ENCODE measurements at places on chromosomes 2 and 18.
A peak's percentile ranks its signal among the peaks of the same experiment; 100 is the strongest.

GRCh38 chr2:114368705-114369104, 73.7 kb upstream of the DPP10 start:
- DNase-seq: no peak

DNA sequence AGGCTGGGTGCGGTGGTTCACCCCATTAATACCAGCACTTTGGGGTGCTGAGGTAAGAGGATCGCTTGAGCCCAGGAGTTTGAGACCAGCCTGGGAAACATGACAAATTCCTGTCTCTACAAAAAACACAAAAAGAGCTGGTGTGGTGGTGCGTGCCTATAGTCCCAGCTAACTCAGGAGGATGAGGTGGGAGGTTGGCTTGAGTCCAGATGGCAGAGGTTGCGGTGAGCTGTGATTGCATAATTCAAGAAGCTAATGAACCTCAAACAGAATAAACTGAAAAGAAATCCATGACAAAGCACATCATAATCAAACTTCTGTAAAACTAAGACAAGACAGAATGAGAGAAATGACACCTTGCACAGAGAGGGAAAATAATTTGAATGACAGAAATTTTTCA, 54.8 kb downstream of the SEMA4F start:
- DNase-seq: no peak

- no peak for DNase-seq
These were observed 377.0 kb downstream of the DCC start for GRCh38 chr18:52716973-52717372.

DNA sequence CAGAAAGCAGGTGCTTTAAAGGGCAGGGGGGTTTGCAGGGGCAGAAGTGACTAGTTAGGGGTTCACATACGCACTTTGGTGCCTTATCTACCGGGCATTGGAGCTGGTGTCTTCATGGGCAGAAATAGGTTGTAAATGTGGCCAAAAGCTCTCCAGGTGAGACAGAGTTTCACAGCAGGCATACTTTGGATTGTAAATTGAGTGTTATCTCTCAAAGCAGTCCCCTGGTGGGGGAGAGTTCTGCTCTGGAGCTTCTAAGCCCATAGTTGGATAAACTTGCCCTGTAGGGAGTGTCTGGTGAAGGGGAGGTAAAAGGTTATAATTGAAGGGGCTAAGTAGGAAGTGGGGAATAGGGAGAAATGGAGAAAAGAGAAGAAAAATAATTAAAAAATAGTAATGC, 43.1 kb downstream of the COL4A3 start:
- no peak for DNase-seq

DNA sequence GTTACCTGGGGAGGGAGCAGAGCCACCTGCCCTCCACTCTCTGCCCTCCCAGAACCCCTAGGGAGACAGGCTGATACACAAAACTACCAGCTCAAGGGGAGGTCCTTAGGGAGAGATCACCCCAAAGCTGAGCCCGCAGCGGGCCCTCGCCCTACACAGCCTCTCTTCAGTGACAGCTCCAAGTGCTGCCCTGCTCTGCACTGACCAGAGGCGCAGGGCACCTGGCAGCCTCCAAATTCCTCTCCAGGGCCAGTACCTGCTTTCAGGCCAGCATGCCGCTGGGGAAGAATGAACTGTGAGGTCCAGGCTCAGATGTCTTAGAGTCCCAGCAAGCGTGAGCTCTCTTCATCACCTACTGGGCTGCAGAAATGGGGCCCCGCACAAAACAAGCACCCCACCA, 11.3 kb upstream of the SH3BP4 start:
- no peak for DNase-seq

GRCh38 chr2:181264001-181264400, 193.2 kb upstream of the ITGA4 start:
- no peak for DNase-seq

DNA sequence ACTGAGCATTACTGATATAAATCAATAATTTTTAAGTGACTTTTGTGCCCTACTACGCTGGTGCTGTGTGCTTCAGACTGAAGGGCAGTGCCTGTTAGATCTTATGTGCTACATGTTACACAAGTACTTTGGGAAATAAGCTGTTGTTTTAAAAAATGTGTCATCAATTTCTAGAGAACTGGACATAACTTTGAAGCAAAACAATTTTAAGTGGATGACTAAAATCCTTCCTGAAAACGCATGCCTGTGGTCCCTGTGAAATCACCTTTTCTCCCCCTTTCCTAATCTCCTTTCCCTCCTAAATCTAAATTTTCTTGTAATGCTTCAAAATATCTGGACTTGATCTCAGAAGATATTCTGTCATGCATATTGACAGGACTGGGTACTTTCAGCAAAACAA, 7.1 kb upstream of the IL1RL1 start:
- DNase-seq: no peak

DNA sequence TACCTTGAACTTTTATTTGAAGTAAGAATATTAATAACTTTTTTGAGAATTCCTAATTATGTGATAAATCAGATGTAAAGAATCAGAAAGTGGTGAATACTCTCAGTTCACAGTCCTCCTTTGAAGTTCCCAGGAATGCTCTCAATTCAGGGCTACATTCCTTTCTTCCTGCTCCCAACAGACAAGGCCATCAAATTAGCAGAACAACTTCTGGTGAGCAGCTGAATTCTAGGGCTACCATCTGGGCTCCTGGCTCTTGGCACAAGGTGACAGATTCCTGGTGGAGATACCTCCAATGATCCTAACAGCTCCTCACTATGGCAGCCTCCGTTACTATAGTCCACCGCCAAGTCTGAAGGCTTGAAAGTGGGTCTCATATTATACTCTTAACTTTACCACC, 37.8 kb upstream of the OLA1 start:
- no peak for DNase-seq

GRCh38 chr2:215435870-215436704, at the start of gene FN1:
Gene FN1, minus strand, starts transcription at chr2:215436068. Its CDS starts 266 bp downstream, at chr2:215435802.
- DNase-seq: peak; percentile 78

DNA sequence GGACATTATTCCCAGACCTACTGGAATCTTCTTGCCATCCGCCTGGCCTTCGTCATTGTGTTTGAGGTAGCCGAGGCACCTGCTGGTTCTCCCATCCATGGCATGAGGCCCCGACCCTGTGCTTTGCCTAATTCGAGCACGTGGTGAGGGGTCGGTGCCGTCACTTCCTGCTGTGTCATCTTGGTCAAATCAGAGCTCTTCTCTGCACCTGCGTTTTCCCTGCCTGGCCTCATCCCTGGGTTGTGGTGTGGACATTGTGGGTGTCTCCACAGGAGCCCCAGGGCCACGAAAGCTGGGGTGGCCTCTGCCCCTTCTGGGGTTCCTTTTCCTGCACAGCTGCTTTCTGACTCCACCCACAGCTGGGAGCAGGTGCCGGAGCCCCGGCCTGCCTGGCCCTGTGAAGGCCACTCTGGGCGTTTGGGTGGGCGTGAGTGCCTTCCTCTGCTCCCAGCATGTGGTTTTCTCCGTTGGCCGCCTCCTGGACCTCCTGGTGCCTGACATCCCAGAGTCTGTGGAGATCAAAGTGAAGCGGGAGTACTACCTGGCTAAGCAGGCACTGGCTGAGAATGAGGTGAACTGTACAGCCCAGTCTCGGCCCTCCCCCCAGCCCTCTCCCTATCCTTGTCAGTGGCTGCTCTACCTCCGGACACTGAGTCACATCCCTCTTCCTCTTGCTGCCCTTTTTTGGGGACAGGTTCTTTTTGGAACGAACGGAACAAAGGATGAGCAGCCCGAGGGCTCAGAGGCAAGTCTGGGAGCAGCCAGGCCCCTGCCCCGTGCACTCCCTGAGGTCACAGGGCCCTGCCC, 34.9 kb downstream of the ANO7 start:
- DNase-seq: no peak

GRCh38 chr2:220246386-220246785, 619.0 kb downstream of the SLC4A3 start:
- DNase-seq: no peak

DNA sequence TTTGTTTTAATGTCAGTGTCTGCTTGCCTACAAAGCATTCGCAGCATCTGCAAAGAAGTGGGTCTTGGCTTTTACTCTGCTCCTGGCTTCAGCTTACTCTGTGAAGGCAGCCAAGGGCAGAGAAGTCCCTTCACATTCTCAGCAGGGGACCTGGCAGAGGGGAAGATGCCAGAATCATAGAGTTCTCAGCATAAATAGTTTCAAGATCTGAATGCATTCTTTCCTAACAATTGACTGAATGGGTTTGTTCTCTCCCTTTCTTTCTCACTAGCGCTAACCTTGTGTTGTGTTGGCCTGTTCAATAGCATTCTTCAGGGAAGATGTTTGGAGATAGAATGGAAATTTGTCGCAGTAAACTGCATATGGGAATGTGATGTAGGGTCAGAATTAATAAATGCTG, 106.9 kb downstream of the FARSB start:
- no peak for DNase-seq

- DNase-seq: no peak
These were observed 54.8 kb downstream of the RAPGEF4 start for GRCh38 chr2:172790404-172790803.

GRCh38 chr2:128727404-128727803, 408.7 kb upstream of the HS6ST1 start:
- DNase-seq: no peak

GRCh38 chr2:188787021-188787657, 187.0 kb upstream of the COL3A1 start:
- DNase-seq: no peak

GRCh38 chr2:121038031-121038430, 247.0 kb downstream of the TFCP2L1 start:
- no peak for DNase-seq

DNA sequence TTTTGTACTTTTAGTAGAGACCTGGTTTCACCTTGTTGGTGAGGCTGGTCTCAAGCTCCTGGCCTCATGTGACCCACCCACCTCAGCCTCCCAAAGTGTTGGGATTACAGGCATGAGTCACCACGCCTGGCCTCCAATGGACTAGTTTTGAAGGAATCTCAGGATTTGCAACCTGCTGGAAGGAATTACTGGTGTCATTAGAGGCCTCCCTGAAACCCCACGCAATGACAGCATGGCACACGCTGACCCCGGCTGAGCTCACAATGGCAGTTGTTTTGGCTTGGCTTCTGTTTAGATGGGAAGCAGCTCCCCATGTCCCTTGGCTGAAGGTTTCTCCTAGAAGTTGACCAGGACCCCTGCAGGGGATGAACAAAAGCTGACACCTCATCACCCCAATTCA, 23.1 kb upstream of the COPS8 start:
- no peak for DNase-seq

GRCh38 chr2:157334797-157335196, 9.2 kb upstream of the ERMN start:
- DNase-seq: no peak

DNA sequence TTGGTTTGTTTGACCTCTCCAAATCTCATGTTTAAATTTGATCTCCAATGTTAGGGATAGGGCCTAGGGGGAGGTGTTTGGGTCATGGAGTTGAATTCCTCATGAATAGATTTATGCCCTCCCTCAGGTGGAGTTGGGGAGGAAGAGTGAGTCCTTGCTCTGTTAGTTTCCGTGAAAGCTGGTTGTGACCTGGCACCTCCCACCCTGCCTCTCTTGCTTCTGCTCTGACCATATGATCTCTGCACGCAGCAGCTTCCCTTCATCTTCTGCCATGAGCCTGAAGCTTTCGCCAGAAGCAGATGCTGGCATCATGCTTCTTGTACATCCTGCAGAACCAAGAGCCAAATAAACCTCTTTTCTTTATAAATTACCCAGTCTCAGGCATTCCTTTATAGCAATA, 231.6 kb upstream of the ERBB4 start:
- DNase-seq: no peak

GRCh38 chr2:62724886-62725711, 19.6 kb downstream of the EHBP1 start:
- DNase-seq: no peak

DNA sequence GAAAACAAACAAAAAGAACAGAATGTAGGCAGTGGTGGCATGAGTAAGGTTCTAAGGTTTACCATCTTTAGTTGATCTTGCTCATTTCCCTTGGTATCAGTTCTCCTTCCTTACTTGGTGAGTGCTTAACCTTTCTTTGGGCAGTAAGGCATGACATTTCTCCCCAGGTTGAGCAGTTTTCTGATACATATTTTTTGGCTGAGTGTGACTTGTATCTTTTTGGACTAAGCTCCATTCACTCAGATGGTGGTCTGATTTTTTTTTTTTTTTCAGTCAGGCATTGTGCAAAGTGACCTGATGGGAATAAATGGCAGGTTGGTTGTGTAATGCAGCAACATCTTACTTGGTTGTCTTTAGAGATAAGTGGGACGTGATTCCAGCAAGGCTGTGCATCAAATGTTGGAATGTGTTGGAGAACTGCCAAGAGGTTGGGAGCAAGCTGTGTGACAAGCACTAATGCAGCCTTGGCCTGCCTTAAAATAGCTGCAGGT, 15.1 kb downstream of the SPTBN1 start:
- no peak for DNase-seq

- DNase-seq: no peak
These were observed 968 bp upstream of the RALBP1 start for GRCh38 chr18:9474108-9474982.

DNA sequence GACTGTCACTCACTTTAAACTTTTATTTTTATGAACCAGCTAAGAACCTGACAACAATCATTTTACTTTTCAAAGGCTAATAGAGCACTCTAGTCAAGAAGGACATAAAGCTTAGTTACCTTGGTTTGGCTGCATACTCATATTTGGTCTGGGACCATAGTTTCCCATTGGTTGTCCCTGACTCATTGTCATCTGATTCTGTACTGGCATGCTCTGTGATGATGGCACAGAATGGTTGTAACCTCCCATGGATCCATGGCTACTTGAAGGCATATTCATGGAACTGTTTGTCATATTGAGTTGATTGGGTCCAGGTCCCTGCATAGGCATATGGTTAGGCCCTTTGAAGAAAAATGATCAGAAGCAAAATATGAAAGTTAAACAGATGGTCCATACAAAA, 37.9 kb downstream of the SS18 start:
- DNase-seq: no peak

DNA sequence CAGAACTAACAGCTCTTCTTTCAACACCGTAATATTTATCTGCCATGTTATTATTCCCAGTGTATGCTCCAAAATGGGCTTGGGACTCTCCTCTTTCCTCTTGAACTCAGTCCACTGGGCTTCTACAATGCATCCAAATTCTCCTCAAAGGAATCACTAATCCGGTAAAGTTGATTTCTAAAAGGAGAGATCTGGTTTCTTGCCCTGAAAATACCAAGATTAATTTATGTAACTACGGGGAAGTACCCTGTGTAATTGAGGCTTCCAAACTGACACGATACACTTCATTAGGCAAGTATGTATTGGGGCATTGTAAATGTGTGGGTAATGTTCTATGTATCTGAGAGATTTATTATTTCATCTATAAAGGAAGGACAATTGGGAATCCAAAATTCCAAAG, 5.7 kb downstream of the NCKAP5 start:
- no peak for DNase-seq

- DNase-seq: no peak
These were observed 36.5 kb upstream of the CYTIP start for GRCh38 chr2:157480182-157480961.

- no peak for DNase-seq
These were observed 15.8 kb downstream of the DGKD start for GRCh38 chr2:233369897-233370685.

DNA sequence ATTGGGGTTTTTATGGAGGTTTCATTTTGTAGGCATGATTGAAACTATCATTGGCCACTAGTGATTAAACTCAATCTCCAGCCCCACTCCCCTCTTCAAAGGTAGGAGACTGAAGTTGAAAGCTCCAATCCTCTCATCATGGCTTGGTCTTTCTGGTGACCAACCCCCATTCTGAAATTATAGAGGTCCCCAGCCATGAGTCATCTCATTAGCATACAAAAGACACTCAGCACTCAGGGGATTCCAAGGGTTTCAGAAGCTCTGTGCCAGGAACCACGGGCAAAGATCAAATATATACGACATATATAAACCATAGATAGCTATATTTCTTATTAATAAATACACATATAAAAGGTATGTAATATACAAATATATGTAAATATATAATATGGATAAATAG, 256.0 kb upstream of the POU3F3 start:
- DNase-seq: no peak
